ENCODE measurements at places on chromosomes 5 and 9. TPM values are rescaled to one million over a fixed set of nuclear protein-coding genes. Genes with fewer than 3 reads are reported as not detected.
A peak's percentile ranks its signal among the peaks of the same experiment; 100 is the strongest.

DNA sequence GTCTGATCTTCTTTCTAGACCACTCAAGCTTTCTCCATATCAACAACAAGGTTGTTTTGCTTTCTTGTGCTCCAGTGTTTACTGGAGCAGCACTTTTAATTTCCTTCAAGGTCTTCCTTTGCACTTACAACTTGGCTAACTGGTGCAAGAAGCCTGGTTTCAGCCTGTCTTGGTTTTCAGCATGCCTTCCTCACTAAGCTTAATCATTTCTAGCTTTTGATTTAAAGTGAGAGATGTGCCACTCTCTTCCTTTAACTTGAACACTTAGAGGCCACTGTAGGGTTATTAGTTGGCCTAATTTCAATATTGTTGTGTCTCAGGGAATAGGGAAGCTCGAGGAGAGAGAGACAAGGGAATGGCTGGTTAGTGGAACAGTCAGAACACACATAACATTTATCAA is 13.4 kb downstream of the AK3 start:
- no peak overlapping the region for H3K27ac ChIP-seq
- H3K4me3 ChIP-seq = no peak overlapping the region
- no peaks in the 10 kb centered on the region for H3K27me3 ChIP-seq
- peaks cover under 1% of the 10 kb centered on the region for H3K36me3 ChIP-seq
- DNase-seq = no peak

Gene SLC45A2
- total RNA-seq = not detected

- H3K4me3 ChIP-seq = no peak overlapping the region
- no peaks in the 10 kb centered on the region for H3K27me3 ChIP-seq
- DNase-seq = no peak
- no peak overlapping the region for H3K27ac ChIP-seq
- H3K4me1 ChIP-seq = no peaks in the 10 kb centered on the region
Observed at GRCh38 chr9:87054999-87055686, 107.8 kb upstream of the GAS1 start.

GRCh38 chr5:131384173-131384572 is 120.3 kb downstream of the CDC42SE2 start:
- peaks cover 3% of the 10 kb centered on the region for H3K4me1 ChIP-seq
- H3K36me3 ChIP-seq = no peaks in the 10 kb centered on the region
- no peak for DNase-seq
- no peak overlapping the region for H3K4me3 ChIP-seq

GRCh38 chr9:35690294-35690613 is 529 bp upstream of the TPM2 start:
- H3K4me1 ChIP-seq = peaks cover 25% of the 10 kb centered on the region
- peak overlapping the region; percentile 91 for H3K27ac ChIP-seq
- no peak for DNase-seq
- no peaks in the 10 kb centered on the region for H3K36me3 ChIP-seq
- H3K27me3 ChIP-seq = no peaks in the 10 kb centered on the region

DNA sequence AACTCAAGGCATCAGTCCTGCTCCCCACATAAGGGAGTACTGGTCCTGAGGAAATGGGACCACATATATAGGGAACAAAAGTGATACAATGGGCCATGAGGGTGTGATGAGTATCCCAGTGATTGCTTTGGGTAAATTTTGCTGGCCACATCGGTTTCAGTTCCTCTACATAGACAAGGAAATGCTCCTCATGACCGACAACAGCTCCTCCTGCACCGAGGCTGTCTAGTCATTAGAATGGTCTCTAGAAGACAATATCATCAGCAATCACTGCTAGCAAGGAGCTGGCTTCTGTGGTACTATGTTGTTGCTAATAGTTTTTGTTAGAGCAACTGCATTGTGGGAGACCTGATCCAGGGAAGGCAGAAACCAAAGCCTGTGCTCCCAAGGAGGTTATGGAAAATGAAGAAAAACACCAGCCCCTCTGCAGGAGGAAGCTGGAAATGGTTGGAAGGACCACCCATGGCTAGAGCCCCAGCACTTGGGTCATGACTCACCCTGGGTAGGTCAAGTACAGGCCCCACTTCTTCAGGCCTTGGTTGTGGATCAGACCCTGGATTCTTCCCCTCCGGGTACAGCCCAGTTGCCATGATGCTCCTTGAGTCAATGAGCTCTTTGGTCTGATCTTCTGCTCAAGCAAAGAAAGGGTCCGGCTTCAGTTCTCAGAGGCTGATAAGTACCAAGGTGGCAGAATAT is 3.4 kb upstream of the CTSL start:
- peak overlapping the region; percentile 20 for H3K27ac ChIP-seq
- DNase-seq = no peak
- no peaks in the 10 kb centered on the region for H3K27me3 ChIP-seq
- no peak overlapping the region for H3K4me3 ChIP-seq
- peaks cover 1% of the 10 kb centered on the region for H3K36me3 ChIP-seq
